ENCODE measurements at places on chromosomes 4 and X.

- no peak for DNase-seq
Measured at GRCh38 chr4:102791318-102791835, 30.6 kb upstream of the MANBA start.

- no peak for DNase-seq
Measured at GRCh38 chrX:111191598-111191997, 78.7 kb downstream of the CAPN6 start.

DNA sequence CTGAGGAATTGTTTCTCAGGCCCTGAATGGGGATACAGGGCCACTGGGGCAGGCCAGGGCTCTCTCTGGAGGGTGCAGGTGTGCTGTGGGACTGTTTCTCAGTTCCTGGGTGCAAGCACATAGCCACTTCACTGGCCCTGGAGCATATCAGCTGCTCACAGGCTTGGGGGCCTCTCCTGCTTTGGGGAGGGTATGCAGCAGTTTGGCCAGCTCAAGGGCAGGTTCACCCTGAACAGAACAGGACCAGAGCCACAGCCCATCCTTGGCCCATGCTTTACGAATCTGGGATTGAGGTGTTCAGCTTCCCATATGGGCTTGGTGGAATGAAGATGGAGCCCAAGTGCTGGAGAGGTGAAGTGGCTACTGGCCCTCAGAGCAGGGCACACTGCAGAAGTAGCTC lies 186.5 kb downstream of the FBXO8 start:
- DNase-seq, result no peak

DNA sequence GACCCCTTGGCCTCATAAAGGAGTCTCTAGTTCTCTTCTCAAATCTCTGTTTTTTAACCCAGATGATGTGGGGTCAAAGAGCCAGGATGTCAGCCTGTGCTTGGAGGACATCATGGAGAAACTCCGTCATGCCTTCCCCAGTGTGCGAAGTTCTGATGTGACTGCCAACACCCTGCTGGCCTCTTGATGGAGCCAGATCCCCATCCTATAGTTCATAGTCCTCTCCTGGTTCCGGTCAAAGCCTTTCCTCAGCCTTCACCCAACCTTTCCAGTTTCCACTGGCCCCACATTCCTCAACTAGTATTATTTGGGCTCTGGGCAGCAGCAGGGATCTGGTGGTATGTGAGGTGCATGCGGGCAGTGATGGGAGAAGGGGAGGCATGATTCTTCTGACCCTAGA lies 30.7 kb downstream of the TAF7L start:
- DNase-seq, result no peak

- no peak for DNase-seq
Measured at GRCh38 chrX:7220121-7220520, 72.2 kb upstream of the PUDP start.

- DNase-seq, result no peak
Measured at GRCh38 chr4:139619644-139620043, 46.0 kb upstream of the MGST2 start.

Data from cerebellar nuclear complex (tissue), 1 donor.